ENCODE measurements at places on chromosomes 5 and 9.
A peak's percentile ranks its signal among the peaks of the same experiment; 100 is the strongest.

- peak; percentile 72 for DNase-seq
These were observed 65.1 kb downstream of the WWC1 start for GRCh38 chr5:168356592-168356991.

GRCh38 chr5:37831821-37832534, 7.9 kb downstream of the GDNF start:
- DNase-seq: no peak

GRCh38 chr5:126184474-126184873, 238.7 kb upstream of the GRAMD2B start:
- no peak for DNase-seq

- no peak for DNase-seq
These were observed 413.4 kb downstream of the TMEM38B start for GRCh38 chr9:106107716-106108115.

DNA sequence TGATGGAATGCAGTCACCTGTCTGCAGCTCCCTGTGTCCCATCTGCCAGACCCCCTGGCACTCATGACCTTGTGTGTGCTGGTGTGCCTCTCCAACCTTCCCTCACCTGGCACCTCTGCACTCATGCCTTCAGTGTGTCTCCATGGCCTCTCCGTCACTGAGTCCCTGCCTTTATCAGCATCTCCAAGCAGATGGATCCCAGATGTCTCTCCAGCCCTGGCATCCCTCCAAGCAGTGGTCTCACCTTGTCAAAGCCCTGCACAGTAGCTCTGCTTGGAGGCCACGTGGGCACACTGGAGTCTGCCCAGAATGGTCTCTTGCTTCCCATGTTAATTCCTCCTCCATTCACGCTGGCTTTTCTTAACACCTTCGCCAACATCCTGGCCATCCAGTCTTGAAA, 84.8 kb downstream of the DAP start:
- DNase-seq: peak; percentile 69

- no peak for DNase-seq
These were observed 146.0 kb downstream of the C9orf50 start for GRCh38 chr9:129474740-129475404.

DNA sequence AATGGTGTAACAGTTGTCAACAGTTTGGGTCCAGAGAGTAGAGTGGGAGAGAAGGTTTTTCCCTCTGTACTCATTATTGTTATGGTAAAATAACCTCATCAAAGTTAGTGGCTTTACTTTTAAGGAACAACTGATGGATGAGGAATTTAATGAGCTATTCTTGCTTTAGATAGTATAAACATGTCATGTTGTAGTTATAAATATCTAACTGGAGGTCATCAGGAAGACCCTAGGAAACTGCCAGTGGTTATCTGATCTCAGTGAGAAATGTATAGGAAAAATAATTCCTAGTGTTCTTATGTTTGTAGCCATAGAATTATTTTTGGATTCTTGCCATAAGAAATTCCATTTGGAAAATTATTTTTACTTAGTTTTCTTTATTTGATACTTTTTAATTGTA, 4.1 kb downstream of the ERCC6L2 start:
- no peak for DNase-seq

DNA sequence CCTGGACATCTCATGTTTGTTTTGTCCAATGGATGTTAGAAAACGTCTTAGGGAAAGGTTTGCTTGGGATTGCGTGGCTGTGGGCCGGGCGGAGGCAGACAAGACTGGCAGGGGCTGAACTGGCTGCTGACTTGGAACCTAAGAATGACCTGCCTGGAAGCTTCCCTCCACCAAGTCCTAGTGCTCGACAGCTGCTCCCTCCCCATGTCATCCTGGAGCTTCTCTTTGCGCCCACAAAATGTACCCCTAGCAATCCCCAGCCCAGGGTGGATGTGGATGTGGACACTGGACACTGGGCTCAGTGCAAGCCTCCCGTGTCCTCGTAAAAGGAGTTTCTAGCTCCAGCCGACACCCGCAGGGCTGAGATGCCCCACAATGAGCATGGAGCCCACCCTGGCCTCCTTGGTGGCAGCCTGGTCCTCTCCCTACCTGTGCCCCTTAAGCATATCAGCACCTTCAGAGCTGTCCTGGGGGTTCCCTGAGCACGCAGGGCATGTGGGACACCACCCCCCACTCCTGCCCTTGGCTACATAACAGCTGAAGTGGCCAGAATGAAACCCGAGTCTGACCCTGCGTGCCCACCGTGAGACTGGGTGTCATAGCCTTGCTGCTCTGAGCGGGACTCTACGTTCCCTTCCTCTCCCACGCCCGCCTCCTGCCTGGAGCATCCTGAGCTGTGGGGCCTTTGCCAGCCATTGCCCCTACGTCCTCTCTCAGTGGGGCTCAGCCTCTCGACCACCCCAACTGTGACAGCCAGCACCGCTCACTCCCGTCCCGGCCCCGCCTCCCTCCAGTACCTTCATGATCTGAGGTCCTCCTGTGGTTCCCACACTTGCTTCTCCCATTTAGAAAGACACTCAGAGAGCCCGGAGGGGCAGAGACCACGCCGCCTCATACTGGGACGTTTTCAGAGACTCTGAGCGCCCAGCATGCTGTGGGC, 180.8 kb downstream of the ROR2 start:
- DNase-seq: no peak

DNA sequence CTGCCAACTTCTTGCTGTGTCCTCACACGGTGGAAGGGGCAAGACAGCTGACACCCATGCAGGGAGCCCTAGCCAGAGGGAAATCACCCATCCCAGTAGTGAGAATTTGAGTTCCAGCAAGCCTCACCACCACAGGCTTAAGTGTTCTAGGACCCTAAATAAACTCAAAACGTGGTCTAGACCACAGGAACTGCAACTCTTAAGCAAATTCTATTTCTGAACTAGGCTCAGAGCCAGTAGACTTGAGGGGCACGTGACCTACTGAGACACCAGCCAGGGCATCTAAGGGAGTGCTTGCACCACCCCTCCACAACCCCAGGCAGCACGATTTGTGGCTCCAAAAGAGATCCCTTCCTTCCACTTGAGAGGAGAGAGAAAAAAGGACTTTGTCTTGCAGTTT, 96.0 kb upstream of the PHF24 start:
- no peak for DNase-seq

Data from NCI-H524 (cell line).